ENCODE measurements at places on chromosomes 4 and X.

DNA sequence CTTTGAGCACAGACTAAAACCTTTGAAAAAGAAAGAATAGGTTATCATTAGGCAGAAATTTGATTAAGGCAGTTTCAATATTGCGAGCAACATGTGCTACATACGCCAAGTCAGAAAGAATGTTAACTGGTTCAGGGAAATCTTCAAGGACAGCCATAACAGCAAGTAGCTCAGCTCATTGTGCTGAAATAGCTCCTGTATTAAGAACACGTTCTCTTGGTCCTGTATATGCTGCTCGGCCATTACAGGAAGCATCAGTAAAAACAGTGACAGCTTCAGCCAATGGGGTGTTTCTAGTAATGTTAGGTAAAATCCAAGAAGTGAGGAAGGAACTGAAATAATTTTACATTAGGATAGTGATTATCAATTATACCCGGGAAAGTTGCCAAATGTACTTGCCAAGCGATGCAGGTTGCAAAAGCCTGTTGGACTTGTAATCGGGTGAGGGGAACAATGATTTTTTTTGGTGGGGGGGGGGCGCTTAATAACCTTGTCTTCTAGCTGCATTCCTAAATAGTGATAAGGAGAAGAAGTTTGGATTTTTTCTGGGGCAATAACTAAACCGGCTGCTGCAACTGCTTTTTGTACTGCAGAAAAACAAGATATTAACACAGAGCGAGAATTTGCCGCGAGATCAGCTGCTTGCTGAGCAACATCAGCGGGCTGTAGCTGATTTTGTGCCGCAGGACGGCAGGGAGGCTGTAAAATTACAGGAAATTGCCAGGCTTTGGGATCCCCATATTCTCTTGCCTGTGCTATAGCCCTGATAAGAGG lies 49.4 kb upstream of the RASSF6 start:
- DNase-seq: no peak

DNA sequence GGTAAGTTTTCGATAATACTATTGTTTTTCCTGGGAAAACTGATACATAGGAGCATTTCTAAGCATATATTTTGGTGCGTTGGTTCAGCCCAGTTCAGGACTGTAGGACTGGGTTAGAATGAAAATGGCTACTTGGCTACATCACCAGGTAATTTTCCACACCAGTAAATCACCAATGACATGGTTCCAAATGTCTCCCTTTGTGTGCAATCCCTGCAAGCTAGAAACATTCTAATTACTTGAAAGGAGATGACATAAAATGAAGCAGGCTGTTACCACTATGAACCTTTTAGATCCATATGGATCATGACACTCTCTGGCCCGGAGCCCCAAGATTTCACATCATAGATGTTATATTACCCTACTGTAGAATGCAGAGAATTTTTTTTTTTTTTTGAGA lies 577.4 kb upstream of the FTHL17 start:
- no peak for DNase-seq

- no peak for DNase-seq
Observed at GRCh38 chr4:87241336-87241735, 20.9 kb upstream of the KLHL8 start.

DNA sequence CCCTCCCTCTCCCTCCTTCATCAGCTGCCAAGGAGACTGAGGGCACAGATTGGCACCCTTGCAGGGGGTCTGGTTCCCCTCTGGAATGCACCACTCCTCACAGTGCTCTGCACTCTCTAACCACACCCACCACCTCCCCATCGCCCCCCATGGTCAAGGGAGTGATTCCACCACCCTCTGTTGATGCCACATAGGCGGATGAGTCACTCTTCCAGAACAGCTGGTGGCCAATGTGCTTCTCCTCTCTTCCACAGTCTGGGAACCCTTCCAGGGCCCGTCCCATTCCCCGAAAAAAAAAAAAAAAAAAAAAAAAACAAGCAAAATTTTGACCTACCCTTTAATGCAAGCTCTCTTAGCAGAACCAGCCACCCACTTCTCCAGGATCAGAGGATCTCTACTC lies 341.3 kb upstream of the KLF3 start:
- no peak for DNase-seq

DNA sequence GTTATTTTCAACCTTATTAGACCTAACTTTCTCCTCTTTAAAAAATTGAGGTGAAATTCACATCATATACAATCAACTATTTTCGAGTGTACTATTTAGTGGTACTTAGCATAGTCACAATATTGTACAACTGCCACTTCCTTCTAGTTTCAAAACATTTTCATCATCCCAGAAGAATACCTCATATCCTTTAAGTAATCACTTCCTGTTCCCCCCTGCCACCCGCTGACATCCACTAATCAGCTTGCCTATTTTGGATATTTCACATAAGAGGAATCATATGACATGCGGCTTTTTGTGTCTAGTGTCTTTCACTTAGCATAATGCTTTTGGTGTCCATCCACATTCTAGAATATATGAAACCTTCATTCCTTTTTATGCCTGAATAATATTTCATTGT lies 10.0 kb upstream of the PPA2 start:
- DNase-seq: no peak

GRCh38 chr4:99156992-99157391 lies 12.9 kb upstream of the ADH4 start:
- no peak for DNase-seq

DNA sequence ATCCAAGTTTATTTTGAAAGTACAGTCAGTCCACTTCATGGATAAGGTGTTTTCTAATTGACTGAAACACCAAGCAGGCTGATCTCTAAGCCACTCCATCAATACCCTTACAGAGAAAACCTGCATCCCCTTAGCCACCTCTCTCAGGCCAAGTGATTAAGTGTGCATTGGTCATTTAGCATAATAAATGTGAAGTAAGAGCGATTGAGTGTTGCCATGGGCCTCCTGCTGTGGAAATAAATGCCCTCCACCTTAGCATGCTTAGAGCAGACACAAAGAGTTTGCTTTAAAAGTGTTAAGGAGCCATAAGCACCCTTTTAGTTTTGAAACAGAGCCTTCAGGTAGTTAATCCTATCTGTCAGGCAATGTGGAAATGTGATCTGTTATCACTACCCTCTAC lies 386.5 kb downstream of the GPAT3 start:
- no peak for DNase-seq

DNA sequence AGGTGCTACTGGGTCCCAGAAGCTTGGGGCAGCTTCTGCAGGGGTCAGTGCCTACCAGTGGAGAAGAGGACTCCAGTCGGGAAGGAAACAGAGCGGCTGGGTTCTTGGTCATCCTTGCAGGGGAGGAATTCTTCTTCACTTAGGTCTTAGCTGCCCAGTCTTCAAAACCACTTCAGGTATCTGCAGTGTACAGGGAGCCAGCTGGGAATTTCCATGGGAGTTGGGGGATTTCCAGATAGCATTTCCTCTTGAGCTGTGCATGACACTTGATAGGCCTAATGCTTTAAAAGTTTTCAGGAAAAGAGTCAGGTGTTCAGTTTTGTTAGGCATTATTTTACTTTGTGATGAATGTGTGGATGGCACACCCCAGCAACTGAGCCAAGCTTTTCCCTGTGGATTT lies 58.1 kb upstream of the ENPP6 start:
- no peak for DNase-seq

DNA sequence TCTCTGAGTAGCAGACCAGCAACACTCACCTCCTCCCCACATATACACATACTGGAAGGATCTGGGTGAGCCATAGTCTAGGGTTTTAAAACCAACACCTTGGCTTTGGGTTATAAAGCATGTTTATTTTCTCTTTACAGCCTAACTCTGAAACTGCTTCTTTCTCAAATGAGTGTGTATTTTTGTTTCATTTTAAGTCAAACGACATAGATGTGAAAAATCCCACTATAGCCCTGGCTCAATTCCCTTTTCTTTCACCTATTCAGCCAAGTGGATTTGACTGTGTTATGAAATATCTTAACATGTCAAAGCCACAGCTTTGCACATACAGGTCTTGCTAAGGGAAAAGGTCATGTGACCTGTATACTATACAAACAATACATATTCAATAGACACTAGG lies 13.8 kb downstream of the NEXMIF start:
- DNase-seq: no peak

- peak; percentile 5 for DNase-seq
Observed at GRCh38 chr4:98232202-98232601, 29.0 kb upstream of the RAP1GDS1 start.

- no peak for DNase-seq
Observed at GRCh38 chrX:150503898-150504219, 64.6 kb upstream of the MTM1 start.

DNA sequence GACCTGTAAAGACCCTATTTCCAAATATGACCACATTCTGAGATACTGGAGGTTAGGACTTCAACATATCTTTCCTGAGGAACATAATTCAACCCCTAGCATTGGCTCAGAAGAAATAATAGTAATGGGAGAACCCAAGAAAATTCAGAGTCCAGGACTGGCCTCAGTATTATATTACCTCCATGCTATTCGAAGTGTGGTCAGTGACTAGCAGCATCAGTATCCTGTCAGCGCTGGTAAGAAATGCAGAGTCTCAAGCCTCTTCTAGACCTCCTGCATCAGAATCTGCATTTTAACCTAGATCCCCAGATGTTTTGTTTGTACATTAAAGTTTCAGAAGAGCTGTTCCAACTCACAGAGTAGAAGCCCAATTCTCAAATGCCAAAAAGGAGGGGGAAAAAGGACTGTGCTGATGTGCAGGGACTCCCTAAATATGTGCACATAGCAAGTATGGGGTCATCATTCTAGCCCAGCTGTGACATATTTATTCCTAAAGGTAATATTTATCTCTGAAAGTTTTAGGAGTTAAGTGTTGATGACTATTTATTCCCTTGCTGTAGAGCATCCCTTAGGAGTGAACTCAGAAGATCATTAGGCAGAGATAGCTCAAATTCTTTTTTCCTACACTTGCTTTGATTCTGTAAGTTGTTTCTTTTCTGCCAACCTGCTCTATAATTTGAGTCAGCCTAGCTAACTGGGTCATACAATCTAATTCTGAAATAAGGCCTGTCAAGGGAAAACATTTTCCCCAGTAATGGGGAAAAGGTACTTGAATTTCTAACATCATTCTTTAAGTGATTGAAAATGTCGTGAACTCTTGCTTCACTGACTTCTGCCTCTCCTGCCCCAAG lies 361.9 kb downstream of the ARHGAP24 start:
- DNase-seq: no peak

DNA sequence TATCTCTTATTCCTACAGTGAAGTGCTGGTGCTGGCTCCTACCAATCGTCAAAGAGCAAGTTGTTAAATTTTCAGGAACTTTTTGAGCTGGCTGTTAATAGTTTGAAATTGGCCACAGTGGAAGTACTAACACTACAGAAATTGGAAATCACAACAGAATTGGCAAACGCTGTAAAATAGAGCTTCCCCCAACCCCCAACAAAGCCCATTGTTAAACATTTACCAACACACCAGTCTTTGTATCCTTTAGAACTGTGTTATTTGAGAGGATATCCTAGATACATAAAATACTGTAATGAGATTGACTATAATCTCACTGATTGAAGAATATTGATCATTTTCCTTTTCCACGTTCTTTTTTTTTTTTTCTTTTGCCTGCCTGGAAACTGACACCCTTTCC lies 37.4 kb downstream of the FAM241A start:
- no peak for DNase-seq

DNA sequence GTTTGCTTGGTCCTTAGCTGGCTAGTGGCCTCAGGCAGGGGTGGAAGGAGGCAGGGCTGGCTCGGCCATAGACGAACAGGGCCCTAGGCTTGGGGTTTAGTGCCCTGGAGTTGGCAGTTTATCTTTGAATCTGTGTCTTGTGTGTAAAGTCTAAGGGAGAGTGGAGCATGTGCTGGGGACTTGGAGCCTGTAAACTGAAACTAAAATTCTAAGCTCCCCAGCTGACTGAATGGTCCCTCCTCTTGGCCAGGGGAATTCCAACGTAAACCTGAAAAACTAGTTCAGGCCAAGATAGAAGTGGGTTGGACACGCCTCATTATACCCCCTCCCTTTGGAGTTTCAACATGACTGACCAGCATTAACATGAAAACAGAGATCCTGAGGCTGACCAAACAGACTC lies 46.1 kb upstream of the GPR78 start:
- no peak for DNase-seq

DNA sequence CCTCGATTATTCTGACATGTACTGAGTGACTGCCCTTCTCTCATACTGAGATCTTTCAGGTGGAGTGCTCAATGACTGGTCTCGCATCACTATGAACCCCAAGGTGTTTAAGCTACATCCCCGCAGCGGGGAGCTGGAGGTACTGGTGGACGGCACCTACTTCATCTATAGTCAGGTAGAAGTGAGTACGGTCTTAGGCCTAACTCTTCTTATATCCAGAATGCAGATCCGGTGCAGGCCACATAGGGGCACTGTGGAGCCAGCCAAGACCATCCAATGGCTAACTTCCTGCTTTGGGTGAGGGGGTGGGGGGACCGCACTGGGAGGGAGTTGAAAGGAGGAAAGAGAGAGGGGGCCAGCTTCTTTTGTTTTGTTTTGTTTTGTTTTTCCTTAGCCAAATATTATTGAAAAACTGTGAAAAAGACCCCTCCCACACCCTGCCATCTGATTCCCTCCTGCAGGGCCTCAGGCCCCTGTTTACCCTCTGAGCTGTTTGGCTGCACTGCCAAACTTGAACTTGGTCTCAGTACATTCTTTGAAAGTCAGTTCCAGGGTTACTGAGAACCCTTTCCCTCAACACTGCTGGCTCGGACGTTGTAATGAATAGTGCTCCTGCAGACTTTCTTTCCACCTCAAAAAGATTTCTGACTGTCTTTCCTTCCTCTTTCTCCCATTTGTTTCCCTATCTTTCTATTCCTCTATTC lies 16.2 kb downstream of the AWAT2 start:
- DNase-seq: peak; percentile 2

DNA sequence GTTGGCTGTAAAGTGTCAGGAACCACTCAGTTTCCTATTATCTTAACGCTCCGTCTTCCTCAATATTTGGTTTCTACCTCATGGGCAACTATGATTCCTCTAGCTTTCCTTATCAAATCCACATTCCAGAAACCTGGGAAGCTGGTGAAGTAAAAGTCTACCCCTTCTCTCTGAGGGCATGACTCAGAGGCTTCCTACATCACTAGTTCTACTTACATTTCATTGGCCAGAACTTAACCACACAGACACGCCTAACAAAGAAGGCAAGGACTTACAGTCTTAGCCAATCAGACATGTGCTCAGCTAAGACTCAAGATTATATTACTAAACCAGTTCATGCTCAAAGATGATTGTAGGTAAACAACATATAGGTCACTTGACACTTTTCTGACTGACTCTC lies 30.4 kb downstream of the COX7B2 start:
- DNase-seq: no peak

GRCh38 chrX:118682258-118683014 lies 45.0 kb upstream of the IL13RA1 start:
- no peak for DNase-seq
